ENCODE measurements at places on chromosomes 4 and X.
A peak's percentile ranks its signal among the peaks of the same experiment; 100 is the strongest.

GRCh38 chrX:136639506-136640176, 8.3 kb upstream of the CD40LG start:
- DNase-seq = no peak

GRCh38 chrX:97685753-97686152, 802.0 kb downstream of the RPA4 start:
- DNase-seq = no peak

GRCh38 chr4:160353548-160353947, 1250.7 kb downstream of the RAPGEF2 start:
- peak; percentile 16 for DNase-seq

DNA sequence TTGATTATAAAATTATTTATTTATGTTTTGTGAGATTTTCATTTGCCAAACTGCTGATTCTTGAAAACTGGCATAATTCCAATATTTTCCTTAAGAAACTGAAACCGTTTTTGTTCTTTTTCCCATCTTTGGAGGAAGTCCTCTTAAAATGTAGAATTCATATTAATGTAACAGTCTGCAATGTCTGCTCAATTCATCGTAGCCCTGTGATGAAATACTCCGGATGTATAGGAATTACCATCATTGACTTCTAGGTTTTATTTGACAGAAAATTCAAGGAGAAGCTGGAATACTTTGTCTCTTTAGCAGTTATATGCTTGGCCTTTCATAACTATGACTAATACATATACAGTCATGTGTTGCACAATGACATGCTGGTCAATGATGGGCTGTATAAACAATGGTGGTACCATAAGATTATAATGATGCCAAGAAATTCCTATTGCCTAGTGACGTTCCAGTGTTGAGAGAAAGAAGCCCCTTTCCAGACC, 185.0 kb upstream of the GPRIN3 start:
- DNase-seq = no peak

DNA sequence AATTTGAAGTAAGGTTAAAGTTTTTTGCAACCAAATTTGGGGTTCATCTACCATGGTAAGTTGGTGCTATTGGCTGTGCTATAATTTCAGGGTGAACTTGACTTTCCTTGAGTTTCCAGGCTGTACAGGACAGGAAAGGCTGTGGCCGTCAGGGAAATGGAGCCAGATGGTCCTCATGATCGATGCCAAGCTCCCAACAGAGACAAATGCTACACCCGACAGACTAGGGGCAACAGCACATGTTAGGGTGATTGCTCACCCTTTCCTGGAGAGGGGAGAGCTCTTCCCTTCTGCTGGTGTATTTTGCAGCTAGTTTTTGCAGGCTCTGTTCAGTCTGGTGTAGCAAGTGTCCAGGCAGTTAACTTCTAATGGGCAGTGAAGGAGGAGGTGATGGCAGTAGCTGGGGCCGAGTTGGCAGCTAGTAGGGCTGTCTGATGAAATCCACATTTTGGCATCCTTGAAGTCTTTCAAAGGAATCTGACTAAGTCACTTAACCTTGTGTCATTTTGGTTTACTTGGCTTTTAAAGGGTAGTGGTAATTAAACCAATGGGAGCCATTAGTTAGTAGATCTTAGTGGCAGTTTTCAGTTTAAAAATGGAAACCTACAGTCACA, 47.8 kb downstream of the GAB1 start:
- DNase-seq = no peak

DNA sequence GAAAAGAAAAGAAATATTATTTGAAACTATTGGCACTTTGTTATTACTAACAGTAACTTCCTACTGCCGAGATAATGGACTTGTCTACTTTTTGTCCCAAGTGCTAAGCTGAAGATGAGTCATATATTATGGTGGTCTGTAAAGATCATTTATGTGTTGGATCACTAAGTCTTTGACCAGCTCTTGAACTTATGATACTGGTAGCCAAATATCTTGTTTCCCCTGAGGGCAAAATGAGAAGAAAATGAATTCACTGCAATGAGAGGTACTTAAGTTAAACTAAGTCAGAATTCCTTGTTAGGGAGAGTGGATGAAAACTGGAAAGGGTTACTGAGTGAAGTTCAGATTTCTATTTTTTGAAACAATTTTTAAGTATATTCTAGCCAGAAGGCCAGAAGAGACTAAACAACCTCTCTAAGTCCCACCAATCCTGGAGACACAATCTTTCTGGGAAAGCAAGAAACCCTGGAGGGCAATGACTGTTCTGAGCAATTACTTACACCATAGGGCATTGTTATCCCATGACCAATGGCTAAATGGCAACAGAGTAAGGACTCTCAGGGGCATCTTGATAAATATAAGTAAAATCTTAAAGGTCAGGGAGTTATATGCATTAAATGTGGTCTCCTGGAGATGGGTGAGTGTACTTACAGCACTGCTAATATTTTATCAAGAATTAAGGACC, 287.7 kb downstream of the STIM2 start:
- peak; percentile 75 for DNase-seq

DNA sequence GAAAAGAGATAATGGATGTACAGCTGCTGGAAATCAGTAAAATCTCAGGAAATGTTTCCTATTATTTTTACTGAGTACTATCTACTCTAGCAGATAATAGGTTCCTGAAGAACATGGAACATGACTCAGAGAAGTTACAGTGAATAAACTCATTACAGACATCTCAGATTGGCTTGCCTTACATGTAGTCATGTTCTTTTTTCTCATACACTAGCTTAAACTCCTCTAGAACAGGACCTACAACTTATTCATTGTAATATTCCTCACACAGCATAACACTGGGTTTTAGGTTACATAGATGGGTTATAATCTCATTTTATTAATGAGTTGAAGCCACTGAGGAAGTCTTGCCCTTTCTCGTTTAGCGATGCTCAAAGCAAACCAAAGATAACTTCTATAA, 86.9 kb upstream of the BMP2K start:
- no peak for DNase-seq

DNA sequence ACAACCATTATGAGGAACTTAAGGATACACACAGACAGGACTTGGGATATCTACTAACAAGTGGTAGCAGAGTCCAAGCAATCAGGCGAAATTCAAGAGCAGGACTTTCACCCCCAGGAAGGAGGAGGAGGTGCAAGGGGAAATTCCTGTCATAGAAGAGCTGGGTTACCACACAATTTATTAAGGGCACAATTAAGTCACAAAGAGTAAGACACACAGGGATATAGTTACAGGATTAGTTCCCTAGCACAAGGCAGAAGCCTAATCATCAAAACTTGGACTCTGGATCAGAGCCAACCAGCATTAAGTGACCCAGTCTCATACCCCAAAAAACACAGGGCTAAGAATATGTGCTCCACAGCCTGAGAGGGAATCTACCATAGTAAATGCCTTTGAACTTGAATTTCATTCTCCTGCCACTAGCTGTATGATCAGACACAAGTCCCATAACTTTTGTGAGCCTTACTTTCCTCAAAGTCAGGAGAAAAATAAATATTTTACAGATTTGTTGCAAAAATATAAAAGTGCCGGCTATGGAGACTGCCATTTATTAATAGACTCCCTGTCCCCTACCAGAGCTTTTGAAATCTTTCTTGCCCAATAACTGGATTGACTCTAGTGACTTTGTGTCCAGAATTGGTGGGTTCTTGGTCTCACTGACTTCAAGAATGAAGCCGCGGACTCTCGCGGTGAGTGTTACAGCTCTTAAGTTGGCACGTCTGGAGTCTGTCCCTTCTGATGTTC, 87.0 kb downstream of the SYNPO2 start:
- DNase-seq = no peak

DNA sequence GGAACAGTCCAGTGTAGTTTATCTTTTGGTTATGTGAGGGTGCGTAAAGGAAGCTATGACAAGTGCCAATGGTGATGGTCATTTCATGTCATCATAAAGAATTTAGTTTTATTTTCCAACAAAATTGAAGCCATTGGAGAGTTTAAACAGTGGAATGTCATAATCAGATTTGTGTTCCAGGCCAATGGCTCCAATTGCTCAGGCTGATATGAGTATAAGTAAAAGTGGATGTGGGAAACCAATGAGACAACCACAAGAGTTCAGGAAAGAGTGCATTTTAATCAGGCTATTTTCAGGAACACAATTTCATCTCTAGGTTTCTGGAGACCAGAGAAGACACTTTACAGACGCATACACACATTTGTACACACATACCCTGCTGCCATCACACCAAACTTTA, 20.7 kb downstream of the SPANXC start:
- DNase-seq = no peak

DNA sequence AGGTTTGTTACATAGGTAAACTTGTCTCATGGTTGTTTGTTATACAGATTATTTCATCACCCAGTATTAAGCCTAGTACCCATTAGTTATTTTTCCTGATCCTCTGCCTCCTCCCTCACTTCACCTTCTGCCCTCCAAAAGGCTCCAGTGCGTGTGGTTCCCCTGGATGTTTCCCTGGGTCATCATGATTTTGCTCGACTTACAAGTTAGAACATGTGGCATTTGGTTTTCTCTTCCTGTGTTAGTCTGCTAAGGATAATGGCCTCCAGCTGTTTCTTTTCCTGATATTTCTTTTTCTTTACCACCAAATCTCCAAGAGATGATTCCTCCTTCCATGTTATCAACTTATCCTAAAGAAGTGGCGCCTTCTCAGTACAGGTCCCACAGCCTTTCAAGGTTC, 543.1 kb upstream of the ADGRL3 start:
- DNase-seq = no peak

DNA sequence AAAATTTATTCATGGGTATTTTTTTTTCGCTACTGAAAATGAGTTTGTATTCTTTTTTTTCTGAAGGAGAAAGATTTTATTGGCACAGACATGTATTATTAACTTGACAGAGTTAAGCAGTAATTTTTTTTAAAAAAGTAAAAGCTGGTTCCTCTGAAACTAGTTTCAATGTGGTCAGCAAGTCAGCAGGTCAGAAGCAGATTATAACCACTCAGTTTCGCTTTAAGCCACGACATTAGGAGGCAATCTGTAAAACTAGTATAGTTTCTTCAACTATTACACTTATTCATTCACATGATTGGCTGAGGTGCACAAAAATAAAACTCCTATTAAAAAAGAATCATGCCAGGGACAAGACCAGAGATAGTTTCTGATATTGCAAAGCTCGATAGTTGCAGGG, 714.2 kb upstream of the PCDH7 start:
- no peak for DNase-seq

GRCh38 chr4:517806-518070, 18.7 kb downstream of the PIGG start:
- no peak for DNase-seq

DNA sequence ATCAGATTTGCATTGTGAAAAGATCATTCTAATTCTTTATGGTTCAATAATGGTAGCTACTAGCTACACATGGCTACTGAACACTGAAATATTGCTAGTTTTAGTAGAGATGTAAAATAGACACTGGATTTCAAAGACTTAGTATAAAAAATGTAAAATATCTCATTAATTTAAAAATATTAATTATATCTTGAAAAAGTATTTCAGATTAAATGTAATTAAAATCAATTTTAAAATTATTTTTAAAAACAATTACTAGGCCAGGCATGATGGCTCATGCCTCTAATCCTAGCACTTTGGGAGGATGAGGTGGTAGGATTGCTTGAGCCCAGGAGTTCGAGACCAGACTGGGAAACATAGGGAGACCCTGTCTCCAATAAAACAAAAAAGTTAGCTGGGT, 20.4 kb upstream of the TLR2 start:
- no peak for DNase-seq

DNA sequence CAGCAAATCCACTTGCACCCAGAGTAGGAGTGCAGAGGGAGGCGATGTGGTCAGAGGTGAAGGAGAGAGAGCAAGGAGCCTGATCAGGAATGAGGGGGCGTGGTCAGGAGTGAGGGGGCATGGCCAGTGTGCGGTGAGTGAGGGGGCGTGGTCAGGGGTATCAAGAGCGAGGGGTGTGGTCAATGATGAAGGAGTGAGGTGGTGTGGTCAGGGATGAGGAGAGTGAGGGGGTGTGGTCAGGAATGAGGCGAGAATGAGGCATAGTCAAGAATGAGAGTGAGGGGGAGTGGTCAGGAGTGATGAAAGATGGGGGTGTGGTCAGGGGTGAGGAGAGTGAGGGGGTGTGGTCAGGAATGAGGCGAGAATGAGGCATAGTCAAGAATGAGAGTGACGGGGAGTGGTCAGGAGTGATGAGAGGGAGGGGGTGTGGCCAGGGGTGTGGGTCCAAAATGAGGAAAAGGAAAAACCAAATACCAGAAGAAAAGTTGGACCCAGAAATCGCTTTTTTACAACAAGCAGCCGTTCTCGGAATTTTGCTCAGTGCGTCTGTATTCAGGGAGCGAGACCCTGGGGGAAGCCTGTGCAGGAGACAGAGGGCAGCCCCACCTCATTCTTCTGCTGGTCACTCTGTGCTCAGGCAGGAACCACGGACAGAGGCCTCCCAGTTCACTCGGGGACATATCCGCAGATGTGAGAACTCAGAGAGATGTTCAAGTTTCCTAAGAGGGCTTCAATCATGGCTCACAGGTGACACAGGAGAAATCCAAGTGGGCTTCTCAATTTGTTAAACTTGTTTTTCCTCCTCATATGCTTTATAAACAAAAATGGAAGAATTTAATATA, 47.5 kb downstream of the MAGEA1 start:
- DNase-seq = peak; percentile 14

DNA sequence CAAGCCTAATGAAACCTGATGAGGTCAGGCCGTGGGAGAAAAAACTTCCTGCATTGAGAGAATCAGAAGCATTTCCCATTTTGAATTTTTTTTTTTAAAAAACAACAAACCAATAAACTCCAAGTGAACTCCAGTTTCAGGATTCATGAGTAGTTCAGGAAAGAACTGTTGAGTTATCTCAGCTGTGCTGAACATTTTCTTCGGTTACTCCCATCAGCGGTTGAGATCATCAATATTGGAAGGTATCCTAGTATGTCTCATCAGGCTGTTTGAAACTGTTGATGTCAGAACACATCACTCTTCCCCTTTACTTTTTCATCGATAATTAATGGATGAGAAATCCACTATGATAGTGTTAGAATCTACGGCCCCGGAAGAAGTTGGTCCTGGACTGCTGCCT, 82.4 kb upstream of the ADGRG2 start:
- no peak for DNase-seq

- no peak for DNase-seq
Observed at GRCh38 chr4:123603165-123603564, 206.6 kb downstream of the SPRY1 start.

- no peak for DNase-seq
Observed at GRCh38 chr4:81874661-81875515, 403.2 kb upstream of the RASGEF1B start.

- DNase-seq = peak; percentile 80
Observed at GRCh38 chr4:168864821-168865541, 145.1 kb downstream of the CBR4 start.

GRCh38 chrX:23720117-23720677, 22.9 kb downstream of the ACOT9 start:
- no peak for DNase-seq

- DNase-seq = no peak
Observed at GRCh38 chr4:125484912-125485311, 170.2 kb downstream of the FAT4 start.

DNA sequence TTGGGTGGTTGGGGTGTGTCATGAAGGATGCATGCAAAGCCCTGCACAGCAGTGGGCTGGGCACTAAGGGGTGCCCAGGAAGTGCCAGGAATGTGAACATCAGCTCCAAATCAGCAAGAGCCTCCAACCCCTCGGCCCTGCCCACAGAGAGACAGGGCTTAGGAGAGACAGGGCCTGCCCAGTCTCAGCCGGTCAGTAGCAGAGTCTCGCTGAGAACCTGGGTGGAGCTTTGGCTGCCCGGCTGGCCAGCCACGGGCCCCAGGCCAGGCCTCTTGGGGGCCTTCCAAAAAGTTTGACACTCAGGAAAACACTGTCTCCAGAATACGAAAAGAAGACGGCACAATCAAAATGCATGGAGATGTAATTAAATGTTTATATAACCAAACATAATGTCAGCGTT, 4.3 kb upstream of the MXD4 start:
- peak; percentile 81 for DNase-seq
